ELR (cell line): ENCODE measurements at places on chromosomes 3 and 15.
A peak's percentile ranks its signal among the peaks of the same experiment; 100 is the strongest.

DNA sequence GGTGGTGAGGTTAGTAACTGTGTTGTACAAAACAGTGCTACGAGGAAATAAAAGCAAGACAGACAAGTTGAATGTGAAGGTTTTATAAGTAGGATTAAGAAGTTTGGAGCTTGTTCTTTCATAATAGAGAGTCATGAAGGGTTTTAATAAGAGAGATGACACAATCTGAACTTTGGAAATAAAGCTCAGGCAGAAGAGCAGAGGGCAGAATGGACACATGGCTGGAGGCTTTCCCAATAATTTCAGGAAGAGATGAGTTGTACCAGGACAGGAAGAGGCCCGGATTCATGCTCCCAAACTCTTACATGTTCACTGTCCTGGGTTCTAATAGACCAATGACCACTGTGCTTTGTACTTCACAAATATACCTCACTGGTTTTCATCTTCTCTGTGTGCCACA is 194.8 kb downstream of the SLC9A9 start:
- no peak for DNase-seq

GRCh38 chr15:38252481-38253350 is at the start of gene SPRED1:
SPRED1 (plus strand) TSS chr15:38252836; CDS start chr15:38253186, 350 bp downstream.
- peak; percentile 64 for DNase-seq

DNA sequence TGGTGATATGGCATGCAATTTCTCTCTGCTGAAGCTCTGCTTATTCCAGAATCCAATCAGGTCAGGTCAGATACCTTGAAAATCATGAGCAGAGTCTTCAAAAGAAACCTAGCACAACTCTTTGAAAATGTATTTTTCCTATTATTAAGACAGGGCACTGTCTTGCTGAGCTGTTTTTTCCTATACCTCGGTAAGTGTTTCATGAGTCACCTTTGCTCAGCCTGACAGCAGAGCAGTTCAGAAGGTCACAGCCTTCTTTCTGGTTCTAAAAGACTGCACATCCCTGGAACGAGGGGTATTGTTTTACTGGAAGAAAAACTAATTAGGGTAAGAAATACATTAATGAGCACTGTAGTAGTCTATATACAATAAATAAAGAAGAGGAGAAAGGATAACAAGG is 422.0 kb downstream of the SOX2 start:
- DNase-seq = no peak

GRCh38 chr3:153163756-153164550 is 1.9 kb downstream of the RAP2B start:
- no peak for DNase-seq

- DNase-seq = no peak
Observed at GRCh38 chr3:18593231-18593630, 168.1 kb upstream of the SATB1 start.

GRCh38 chr3:156705761-156706616 is 31.6 kb downstream of the TIPARP start:
- no peak for DNase-seq

GRCh38 chr15:90761629-90762028 is 44.5 kb downstream of the BLM start:
- no peak for DNase-seq

DNA sequence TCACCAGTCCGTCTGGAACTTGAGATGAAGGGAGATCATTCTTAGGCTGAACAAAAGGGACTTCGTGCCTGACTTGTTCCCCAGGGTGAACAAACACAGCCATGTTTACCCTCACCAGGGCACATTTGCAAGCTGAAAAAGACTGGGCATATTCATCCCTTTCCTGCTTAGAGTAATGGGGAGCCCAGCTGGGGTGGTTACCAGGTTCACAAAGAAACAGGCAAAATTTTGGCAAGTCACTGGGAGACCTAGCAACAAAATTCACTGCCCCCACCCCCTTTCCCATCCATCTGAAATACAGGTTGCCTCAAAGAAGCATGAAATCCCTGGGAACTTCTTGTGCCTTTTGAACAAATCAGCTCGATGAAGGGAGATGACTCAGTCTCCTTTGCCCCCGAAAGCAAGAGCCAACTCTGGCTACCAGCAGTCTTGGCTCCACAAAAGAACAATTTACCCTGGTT is 775.0 kb downstream of the SQOR start:
- DNase-seq = no peak

GRCh38 chr15:92449476-92449875 is 55.8 kb downstream of the ST8SIA2 start:
- DNase-seq = peak; percentile 5

DNA sequence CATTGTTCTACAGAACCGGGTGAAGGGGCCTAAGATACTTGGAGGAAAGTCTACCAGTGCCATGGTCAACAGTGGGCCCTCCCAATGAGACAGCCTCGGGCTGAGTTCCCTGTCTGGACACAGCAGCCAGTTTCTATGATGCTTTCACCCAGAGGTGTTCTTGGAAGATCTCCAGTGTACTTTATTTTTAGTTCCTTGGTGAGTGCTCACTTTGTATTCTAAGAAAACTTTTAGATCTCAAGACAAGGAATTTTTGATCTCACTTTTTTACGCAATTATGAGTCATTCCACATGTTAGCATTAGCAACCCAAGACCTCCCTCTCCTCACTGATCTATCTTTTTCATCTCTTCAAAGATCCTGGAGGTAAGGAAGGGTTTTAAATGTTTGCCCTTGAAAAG is 287.7 kb downstream of the RORA start:
- DNase-seq = peak; percentile 65

- no peak for DNase-seq
Observed at GRCh38 chr3:115898656-115899410, 275.5 kb downstream of the GAP43 start.

- no peak for DNase-seq
Observed at GRCh38 chr15:83413054-83413719, 34.0 kb upstream of the SH3GL3 start.

GRCh38 chr15:78681281-78682003 is 40.4 kb upstream of the CHRNB4 start:
- no peak for DNase-seq

GRCh38 chr3:135966271-135966961 is 888 bp downstream of the PPP2R3A start:
- peak; percentile 27 for DNase-seq

GRCh38 chr3:126127452-126127851 is 43.5 kb upstream of the SLC41A3 start:
- no peak for DNase-seq
